ENCODE measurements at places on chromosomes 11 and 22.
A peak's percentile ranks its signal among the peaks of the same experiment; 100 is the strongest.

GRCh38 chr11:1469911-1470680, 16.5 kb downstream of the MOB2 start:
- DNase-seq: no peak

DNA sequence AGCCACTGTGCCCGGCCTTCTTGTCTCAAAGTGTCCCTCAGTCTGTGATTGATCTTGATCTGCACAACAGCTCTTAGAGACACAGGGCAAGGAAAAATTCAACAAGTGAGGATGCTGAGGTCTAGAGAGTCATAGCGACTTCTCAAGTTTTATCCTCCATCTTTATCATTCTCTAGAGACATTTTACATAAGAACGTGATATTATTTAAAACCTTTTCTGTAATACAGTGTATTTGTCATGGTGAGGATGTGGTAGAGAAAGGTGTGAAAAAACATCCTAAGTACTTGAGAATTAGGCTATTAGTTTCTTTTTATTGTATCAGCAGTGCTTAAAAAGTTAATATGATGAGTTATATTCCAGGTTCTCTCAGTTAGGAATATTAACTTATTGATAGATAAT, 50.2 kb downstream of the EMSY start:
- no peak for DNase-seq

DNA sequence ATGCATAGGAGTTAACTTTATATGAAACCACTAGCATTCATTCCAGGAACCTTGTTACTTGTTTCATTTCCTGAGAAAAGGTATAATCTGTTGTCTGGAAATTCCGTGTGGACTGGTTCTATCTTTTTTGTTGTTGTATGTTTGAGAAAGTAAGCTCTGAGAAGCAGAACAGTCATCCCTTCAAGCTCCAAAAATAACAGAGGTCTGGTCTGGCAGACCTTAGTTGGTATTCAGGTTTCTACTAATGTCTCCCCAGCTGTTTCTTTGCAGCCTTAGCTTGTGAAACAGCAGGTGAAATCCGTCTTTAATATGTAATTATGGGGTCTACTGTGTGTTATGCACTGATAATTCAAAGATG, 2.4 kb downstream of the RNF121 start:
- DNase-seq: no peak

GRCh38 chr22:45870011-45870410, 107.0 kb downstream of the WNT7B start:
- DNase-seq: no peak

- DNase-seq: no peak
Measured at GRCh38 chr22:30245985-30246813, at the start of gene LIF. LIF (minus strand) TSS chr22:30246759; CDS start chr22:30246695, 64 bp downstream.

DNA sequence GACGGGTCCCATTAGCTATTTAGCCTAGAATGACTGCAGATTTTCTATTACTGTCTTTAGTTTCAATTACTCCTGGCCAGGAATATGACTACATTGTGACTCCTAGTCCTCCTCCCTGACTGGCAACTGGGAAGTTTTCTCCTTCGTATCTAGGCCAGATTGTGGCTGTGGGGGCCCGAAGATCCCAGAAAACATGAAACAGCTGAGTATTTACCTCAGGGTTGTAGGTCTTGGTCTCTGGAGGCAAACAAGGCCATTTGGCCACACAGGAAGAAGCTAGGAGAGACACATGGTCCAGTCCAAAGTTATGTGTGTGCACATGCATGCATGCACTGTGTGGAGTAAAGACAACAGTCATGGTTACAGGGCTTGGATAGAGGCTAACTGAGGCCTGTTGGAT, 10.2 kb upstream of the GDPD4 start:
- DNase-seq: no peak

GRCh38 chr11:95068549-95068948, 1.8 kb downstream of the SRSF8 start:
- peak; percentile 40 for DNase-seq

GRCh38 chr11:75536786-75537641, 11.3 kb upstream of the GDPD5 start:
- DNase-seq: no peak

GRCh38 chr22:22038178-22038880, 55.7 kb upstream of the TOP3B start:
- no peak for DNase-seq

GRCh38 chr22:22142661-22143060, 101.9 kb upstream of the VPREB1 start:
- DNase-seq: no peak

GRCh38 chr22:32859743-32860142, 58.2 kb downstream of the TIMP3 start:
- no peak for DNase-seq

DNA sequence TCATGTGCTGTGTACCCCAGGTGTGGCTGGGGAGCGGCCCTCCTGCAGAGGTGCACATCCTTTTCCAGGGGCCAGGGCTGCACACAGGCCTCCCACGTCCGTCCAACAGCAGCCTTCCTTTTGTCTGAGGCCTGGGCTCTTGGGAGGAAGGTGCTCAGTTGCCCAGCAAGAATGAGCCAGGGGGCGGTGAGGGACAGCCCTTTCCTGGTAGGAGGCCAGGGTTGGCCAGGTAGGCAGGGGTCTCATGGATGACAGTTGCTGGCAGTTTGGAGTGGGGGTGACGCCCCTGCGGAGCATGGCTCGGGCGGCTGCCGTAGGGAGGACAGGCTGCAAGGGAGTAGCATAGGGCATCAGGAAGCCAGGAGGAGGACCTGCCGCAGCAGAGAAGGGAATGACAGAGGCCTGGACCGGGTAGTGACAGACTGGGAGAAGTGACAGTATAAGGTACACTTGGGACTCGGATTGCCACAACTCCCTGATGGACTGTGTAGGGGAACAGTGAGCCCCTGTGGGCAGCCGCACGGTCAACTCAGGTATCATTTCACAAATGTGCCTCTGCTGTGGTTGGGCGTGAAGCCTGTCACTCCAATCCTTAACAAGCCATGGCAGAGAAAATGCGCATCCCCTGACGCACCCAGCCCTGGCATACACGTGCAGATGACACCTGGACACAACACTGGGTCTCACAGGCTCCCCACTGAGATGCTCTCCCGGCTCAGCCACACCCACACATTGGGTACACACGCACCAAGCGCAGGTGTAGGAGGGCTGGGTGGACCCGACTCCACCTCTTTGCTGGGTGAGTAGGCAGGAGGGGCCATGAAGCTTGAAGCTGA, 79.7 kb downstream of the DGCR2 start:
- no peak for DNase-seq

- no peak for DNase-seq
Measured at GRCh38 chr11:12756867-12757266, 82.6 kb downstream of the TEAD1 start.

DNA sequence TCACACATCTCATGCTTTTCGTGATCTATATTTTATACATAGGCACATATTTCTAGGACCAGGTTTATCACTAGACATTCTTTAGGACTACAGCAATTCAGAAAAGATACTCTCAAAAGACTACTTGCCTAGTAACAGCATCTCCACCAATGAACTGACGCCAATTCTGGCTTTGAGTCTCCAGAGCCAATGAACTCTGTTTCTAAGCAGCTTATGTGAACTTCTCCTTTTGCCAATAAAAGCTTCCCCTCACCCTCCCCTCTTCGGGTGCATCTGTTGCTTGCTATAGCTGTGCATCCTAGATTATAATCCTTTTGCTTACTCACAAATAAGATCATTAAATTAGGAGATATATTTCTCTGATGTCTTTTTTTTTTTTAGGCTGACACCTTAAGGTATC, 11.4 kb upstream of the ANKK1 start:
- no peak for DNase-seq

DNA sequence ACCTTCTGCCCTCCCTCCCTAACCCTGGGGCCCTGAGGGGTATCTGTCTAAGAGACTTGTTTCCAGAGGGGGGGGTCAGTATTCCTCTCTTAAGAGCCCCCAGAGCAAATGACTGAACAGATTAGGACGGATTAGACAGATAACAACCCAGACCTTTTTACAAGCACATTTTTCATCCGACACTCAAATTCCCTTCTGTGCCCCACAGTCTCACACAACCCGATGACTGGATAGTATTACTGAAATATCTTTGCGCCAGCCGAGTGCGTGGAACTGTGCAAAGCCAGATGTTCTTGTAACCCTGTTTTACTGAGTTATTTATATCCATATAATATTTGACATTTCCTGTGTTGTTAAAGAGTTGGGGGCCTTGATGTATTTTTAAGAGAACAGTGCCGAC, 30.9 kb upstream of the FLI1 start:
- DNase-seq: no peak

- no peak for DNase-seq
Measured at GRCh38 chr11:73228268-73229134, 10.4 kb downstream of the P2RY2 start.

- DNase-seq: no peak
Measured at GRCh38 chr22:26673486-26673885, 16.1 kb downstream of the MIAT start.

DNA sequence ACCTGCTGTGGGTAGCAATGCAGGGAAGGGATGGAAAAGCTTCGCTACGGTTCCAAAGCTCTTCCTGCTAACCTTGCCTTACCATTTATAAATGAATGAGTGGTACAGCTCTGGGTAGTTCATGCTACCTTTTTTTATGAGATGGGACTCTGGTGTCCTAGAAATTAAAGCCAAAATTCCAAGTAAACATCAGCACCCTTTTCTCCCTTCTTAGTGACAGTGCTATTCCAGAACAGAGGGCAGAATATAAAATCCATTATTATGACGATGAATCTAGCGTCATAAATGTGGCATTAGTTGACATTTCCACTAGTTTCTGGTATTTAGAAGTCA, 447 bp upstream of the SVIP start:
- no peak for DNase-seq

GRCh38 chr22:26409719-26410335, 19.2 kb upstream of the ASPHD2 start:
- no peak for DNase-seq

DNA sequence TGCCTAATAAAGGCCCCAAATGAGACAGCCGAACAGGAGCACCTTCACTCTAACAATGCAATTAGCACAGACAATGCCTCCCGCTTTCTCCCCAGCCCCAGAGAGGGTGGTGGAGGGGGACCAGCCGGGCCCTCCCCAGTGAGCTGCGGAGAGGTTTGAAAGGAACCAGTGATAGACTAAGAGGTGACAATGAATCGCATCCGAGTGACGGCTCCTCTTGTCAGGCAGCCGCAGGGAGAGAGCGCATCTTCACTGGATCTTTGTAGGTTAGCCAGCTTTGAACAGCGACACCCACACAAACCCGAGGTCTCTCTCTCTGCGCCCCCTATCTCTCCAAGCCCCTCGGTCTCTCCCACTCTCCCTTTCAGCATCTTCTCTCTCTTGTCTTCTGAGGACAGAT, 28.0 kb downstream of the FLRT1 start:
- peak; percentile 54 for DNase-seq

DNA sequence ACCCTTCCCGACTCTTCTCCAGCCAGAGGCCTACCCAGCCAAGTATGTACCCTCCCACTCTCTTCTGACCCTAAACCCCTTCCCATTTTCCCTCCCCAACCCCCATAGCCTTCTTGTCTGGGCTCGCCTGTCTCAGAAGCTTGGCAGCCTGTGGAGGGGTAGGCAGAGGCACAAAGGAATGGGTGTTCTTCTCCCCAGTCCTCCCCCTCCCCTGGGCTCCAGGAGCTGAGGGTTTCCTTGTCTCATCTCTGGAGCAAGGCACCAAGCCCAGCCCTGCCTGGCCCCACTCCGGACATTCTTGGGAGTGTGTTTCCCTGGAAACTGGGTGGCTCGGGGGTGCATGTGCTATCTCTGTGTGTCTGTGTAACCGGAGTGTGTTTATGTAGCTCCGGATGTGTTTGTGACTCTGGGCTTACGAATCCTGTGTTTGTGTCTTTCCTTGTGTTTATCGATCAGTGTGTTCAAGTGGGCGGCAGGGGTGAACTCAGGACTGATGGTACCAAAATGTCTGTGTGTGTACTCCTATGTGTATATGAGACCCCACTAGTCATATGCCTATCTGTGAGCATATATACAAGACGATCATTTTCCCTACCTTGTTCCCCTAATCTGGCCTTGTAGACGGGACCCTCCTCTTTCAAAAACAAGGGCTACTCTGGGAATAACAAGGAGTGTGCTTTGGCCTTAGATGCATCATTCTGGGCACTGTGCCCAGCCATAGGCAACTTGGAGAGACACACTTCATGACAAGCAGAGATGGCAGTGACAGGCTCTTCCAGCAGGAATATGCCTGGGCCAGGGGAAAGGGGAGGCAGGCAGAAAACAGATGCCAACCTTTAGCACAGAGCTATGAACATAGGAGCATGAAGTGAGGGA, 10.9 kb downstream of the PHLDB1 start:
- DNase-seq: peak; percentile 87

DNA sequence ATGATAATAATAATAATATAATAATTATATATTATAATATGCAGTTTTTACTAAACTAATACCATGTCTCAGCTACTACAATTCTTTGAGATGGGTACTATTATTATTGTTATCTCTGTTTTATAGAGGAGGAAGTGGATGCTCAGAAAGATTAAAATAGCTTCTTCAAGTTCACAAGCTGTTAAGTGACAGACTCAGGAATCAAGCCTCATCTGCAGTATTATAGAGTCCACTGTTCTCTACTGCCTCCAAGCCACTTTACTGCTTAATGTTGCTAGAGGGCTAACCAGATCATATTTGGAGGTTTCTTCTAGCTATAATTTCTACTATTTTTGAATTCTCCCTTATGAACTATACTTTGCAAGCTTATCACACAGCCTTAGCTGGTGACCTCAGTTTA, 62.7 kb downstream of the CSTPP1 start:
- DNase-seq: no peak

GRCh38 chr11:75595429-75595828, 33.4 kb downstream of the SERPINH1 start:
- DNase-seq: no peak

- DNase-seq: no peak
Measured at GRCh38 chr11:70483077-70483861, 84.9 kb downstream of the CTTN start.

- no peak for DNase-seq
Measured at GRCh38 chr11:96815236-96815635, 425.4 kb downstream of the JRKL start.

DNA sequence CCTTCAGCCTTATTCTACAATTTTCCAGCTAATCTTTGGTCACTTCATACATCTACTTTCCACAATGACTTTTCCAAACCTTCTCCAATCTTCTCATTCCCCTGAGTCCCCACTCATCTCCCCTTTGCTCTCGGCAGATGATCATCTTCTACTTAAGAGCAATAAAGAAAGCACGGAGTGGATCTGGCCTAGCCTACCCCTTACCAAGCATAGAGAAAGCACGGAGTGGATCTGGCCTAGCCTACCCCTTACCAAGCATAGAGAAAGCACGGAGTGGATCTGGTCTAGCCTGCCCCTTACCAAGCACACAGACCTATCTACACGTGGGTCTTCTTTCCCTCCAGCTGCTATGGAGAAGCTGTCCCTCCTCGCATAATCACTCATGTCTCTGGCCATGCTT, 558.6 kb downstream of the OPCML start:
- DNase-seq: no peak

All from nucleus accumbens (tissue), 56 donors.